ENCODE measurements at places on chromosomes 2 and 18. TPM values are rescaled to one million over a fixed set of nuclear protein-coding genes. Genes with fewer than 3 reads are reported as not detected.
A peak's percentile ranks its signal among the peaks of the same experiment; 100 is the strongest.

Gene FHOD3
- 51.4 TPM for total RNA-seq

- DNase-seq = no peak
Measured at GRCh38 chr18:10239991-10240634, 214.3 kb upstream of the APCDD1 start.

Gene XDH
- total RNA-seq = not detected

Gene SPAG16
- 33.4 TPM for total RNA-seq

Gene CAPN14
- 0.42 TPM for total RNA-seq

DNA sequence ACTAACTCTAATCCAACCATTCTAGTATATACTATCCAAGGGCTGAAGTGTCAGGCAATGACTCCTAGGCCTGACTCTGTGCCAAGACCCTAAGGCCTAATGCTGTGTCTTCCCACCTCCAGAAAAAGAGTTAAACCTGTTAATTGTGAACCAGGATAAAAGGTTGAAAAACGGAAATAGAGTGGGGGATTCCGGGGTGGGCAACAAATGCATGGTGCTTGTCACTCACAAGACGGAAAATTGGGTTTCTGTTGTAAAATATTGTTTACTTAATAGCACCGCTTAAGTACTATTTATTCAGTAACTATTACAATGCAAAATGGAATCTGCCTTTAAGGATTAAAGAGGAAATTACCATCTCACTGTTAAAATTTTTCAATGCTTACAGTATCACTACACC, 3.2 kb downstream of the STK17B start:
- no peak for DNase-seq

DNA sequence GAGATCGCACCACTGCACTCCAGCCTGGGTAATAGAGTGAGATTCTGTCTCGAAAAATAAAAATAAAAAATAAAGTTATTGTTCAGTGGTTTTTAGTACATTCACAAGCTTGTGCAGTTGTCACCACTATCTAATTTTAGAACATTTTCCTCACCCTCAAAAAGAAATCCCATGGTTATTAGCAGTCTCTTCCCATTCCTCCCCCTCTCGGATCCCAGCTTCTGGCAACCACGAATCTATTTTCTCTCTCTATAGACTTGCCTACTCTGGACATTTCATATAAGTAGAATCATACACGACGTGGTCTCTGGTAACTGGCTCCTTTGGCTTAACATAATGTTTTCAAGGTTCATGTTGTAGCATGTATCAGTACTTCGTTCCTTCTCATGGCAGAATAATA, 38.6 kb downstream of the CABLES1 start:
- DNase-seq = no peak

DNA sequence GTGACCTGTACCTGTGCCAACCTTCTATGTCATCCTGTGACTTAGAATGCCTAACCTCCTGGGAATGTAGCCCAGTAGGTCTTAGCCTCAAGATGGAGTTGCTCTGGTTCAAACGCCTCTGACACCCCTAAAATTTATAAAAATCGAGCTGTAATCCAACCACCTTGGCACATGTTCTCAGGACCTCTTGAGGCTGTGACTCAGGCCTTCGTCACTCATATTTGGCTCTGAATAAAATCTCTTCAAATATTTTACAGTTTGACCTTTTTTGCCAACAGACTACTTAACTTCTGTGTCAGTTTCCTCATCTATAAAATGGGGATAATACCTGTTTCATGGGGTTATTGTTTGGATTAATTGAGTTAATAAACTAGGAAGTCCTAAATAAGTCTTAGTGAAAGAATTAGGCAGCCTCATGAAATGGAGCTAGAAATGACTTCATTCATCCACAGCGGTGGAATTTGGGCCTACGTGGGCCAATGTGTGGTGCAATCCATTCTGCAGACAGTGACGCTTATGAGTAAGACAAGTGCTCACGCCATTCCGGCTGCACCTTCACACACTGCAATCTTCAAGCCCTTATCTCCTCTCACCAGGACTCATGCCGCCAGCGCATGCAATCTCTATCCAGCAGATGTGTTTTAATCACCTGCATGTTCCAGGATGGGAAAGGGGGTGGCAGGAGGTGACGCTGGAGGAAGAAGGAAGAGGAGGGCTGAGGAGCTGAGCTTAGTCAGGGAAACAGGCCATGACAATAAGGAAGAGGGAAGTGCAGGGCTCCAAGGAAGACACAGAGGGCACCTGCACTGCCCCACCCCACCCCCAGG, 2.0 kb upstream of the UBE2F start:
- DNase-seq = no peak

DNA sequence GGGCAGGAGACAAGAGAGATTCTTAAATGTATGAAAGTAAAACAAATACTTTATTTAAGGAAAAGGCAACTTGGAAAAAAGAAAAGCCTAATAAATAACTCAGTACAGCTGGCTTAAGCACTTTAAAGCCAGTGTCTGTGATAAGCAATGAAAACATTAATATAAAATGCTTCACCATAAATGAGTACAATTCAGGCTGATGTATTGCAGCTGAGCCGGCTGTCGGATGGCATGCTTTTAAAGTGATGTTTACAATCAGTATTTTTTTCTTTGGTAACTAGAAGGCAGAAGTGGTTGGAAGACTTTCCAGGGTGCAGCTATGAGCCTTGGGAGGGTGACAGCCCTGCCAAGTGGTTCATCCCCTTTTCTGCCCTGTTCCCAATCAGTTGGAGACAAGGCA, 58.7 kb upstream of the CELF4 start:
- DNase-seq = no peak

- no peak for DNase-seq
Measured at GRCh38 chr2:197908156-197908555, 103.8 kb downstream of the PLCL1 start.

GRCh38 chr2:215105607-215106354, 32.6 kb downstream of the ABCA12 start:
- DNase-seq = no peak

Gene TRPM8
- not detected for total RNA-seq

GRCh38 chr18:3875961-3876360, 426.0 kb downstream of the TGIF1 start:
- DNase-seq = no peak

Gene WDCP
- total RNA-seq = 9.1 TPM

DNA sequence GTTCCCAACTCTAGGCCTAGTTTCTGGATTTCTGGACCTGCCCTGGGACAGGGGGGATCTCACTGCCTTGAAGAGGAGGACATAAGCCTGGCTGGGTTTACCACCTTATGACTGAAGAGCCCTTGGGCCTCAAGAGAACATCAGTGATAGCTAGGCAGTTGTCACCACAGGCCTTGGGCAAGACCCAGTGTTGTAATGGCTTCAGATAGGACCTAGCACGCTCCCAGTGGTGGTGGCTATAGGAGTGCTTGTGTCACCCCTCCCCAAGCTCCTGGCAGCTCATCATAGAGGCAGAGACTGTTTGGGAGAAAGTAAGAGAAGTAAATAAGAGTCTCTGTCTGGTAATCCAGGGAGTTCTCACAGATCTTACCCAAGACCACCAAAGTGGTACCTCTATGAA, 19.4 kb upstream of the EVA1A start:
- DNase-seq = no peak

DNA sequence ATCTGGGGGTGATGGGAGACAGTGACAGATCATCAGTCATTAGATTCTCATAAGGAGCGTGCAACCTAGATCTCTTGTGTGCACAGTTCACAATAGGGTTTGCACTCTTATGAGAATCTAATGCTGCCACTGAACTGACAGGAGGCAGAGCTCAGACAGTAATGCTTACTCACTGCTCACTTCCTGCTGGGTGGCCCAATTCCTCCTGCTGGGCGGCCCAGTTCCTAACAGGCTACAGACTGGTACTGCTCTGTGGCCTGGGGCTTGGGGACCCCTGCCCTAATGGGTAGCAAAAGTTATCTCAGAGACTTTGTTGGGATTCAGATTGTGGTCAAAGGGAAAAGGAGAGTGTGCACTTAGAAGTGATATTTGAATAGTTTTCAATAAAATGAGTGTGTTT, 840.1 kb upstream of the ID2 start:
- DNase-seq = peak; percentile 66

DNA sequence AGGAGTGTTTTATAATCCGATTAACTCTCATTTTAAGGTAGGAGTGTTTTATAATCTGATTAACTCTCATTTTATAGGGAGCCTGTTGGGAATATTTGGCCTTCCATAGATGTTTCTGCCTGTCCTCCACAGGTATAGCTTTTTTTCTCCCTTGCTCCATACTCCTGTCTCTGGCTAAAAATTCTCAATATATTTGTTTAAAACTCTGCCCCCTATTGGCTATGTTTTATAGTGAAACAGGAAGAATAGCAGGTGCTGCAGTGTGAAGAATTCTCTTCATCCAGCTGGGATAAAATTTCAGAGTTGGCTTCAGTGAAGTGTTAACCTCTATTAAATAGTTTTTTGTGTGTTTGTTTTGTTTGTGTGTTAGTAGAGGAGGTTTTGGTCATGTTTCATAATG, 1046.0 kb upstream of the TMEFF2 start:
- no peak for DNase-seq

Gene MYO1B
- total RNA-seq = 17.3 TPM

DNA sequence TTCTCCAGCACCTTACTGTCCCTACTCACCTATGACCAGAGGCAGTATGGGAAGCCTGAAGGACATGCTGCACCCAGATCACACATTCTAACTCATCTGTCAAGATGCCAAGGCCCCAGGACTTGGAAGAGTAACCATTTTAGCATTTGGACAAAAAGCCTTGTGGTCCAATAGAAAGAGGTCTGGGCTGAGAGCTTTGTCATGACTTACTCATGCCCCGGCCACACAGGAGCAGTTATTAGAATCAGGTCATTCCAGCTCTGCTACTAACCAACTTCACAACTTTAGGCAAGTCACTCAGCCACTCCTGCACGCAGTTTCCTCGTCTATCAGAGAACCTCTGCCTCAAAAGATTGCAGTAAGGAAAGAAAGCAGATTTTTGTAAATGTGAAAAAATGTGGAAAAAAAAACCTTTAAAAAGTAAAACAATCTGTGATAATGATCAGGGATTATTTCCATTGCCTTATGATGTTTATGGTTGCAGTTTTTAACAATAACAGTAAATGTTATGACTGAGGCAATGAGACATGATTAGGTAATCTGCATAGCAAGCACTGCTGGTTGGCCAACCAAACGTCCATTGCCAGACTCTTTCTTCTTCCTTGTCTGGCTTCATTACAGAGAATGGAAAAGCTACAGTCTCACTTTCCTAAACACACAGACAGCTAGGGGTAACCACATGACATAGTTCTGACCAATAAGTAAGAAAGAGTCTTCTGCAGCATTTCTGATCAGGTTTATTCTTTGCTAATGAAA, 255.4 kb upstream of the CHAC2 start:
- DNase-seq = no peak

GRCh38 chr2:19319698-19320097, 38.7 kb downstream of the OSR1 start:
- DNase-seq = no peak

DNA sequence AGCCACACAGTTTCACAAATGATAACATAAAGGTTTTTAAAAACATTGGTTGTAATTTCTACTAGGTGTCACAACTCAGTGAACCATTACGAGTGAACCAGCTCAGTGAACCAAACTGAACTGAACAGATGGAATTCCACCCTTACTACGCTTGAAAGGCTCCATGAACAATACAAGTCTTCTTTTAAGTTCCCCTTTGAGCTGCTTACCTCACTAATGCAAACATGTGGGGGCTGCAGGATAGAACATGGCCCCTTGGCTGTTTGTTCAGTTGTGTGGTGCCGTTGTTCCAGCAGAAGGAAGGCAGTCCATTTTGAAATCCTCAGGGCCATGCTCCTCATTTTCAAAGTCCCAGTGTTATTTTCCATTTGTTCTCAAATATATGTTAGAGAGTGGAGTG, 30.7 kb upstream of the KLHL14 start:
- no peak for DNase-seq

GRCh38 chr2:113124181-113124961, 3.0 kb upstream of the IL1RN start:
- peak; percentile 80 for DNase-seq

DNA sequence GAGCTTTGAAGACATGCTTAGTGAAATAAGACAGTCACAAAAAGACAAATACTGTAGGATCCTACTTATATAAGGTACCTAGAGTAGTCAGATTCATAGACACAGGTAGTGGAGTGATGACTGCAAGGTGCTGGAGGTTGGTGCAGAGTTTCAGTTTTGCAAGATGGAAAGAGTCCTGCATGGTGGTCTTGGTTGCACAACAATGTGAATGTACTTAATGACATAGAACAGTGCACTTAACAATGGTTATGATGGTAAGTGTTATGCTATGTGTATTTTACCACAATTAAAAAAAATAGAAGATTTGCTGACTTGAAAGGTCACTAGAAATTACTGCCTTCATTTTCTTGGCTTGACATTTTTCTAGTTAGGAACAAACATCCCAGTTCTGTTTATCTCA, 9.5 kb downstream of the CERS6 start:
- DNase-seq = no peak

Gene MC4R
- 2.5 TPM for total RNA-seq
